ENCODE measurements at places on chromosomes 3 and 15. TPM values are rescaled to one million over a fixed set of nuclear protein-coding genes. Genes with fewer than 3 reads are reported as not detected.

DNA sequence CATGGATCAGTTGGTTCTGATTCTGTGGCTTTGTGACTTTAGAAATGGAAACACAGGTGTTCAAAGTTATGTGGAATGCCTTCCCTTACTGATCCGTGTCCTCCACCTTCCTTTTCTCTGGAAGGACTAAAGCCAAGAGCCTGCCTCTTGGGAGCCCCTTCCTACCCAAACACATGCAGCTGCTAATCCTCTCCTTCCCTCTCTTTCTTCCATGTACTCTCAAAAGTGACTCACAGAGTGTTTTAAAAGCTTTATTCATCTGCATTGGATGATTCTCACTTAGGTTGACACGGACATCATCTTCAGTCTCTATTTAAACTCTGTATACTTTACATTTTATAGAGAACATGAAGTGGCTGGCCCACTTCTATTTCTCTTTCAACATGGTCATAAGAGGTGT is 856.5 kb upstream of the ARPP21 start:
- no peak for DNase-seq

EXOSC7 gene
- total RNA-seq: 70.3 TPM

- DNase-seq: no peak
Observed at GRCh38 chr3:171011109-171011872, 15.2 kb downstream of the SLC2A2 start.

DNA sequence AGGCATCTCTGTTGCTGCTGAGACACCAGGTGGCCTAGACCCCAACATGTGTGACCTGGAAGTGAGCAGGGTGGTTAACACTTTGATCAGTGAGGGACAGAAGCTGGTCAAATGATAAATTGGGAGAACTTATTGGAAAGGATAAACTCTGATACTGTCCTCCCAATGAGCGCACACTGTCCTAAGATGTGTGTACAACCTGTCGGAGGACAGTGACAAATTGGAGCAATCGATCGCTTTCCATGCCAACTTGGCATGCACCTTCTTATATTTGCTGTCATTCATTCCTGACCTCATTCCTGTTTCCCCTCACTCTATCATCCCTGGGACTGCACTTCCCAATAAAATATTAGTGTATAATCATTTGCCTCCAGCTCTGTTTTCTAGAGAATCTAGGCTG is 198.7 kb upstream of the PROK2 start:
- DNase-seq: no peak

DNA sequence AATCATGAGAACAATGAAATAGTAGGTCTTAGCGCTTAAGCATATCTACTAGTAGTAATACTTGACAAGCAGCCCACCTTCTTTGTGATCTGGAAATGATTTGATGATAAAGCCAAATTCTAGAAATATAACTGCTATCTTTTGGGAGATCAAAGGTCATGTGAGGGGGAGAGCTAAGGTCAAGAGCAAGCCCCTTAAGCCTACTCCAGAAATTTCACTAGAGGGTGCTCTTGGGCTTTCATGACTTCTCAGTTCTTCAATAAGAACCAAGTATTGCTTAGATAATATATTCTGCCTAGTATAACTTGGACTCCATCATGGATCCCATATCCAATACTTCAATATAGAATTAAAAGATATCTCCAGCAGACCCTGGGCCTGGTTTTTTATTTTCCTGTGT is 319.6 kb downstream of the ZBTB20 start:
- DNase-seq: no peak

GRCh38 chr3:10557781-10558373 is 52.5 kb upstream of the ATP2B2 start:
- DNase-seq: peak; percentile 30

IMP3 gene
- total RNA-seq: 61.0 TPM

GOLGA6A gene
- 0.86 TPM for total RNA-seq

GRCh38 chr3:149586871-149587270 is 71.0 kb downstream of the WWTR1 start:
- no peak for DNase-seq

Measured in endodermal cell (in vitro differentiated cells).